HFF-Myc (cell line): ENCODE measurements at places on chromosomes 4 and X.

DNA sequence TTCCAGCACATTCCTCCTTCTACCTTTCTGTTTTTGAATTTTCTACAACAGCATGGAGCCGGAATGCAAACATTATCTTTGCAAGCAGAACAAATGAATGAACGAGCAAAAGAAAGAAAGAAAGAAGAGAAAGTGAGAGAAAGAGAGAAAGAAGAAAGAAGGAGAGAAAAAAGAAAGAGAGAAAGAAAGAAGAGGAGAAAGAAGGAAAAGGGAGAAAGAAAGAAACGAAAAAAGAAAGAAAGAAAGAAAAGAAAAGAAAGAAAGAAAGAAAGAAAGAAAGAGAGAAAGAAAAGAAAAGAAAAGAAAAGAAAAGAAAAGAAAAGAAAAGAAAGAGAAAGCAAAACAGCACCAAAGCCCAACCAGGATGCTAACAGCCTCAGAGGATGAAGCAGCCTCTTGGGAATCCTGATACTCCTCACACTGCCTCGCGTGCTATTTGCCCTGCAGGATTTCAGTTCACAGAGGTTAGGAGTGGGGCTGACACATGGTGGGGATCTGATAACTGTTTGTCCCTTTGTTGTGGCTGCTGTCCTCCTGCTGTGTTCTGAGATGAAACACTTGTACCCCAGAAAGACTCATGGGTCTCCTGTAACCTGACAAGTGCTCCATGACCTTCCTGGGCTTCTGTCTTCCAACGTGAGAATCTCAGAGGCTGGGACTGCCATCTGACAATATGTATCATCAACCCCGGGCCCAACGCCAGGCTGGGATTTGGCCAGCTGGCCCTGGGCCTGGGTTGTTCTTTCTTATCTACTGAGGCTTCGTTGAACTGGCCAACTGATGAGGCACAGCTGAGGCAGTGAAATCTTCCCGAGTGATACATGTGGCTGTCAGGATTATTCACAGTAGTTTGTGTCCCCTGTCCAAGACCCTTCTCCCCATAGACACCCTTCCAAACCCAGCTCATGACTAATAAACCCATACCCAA, 61.0 kb downstream of the SEPSECS start:
- DNase-seq = no peak

GRCh38 chr4:85968945-85969819, 390.7 kb downstream of the MAPK10 start:
- DNase-seq = peak; percentile 27

DNA sequence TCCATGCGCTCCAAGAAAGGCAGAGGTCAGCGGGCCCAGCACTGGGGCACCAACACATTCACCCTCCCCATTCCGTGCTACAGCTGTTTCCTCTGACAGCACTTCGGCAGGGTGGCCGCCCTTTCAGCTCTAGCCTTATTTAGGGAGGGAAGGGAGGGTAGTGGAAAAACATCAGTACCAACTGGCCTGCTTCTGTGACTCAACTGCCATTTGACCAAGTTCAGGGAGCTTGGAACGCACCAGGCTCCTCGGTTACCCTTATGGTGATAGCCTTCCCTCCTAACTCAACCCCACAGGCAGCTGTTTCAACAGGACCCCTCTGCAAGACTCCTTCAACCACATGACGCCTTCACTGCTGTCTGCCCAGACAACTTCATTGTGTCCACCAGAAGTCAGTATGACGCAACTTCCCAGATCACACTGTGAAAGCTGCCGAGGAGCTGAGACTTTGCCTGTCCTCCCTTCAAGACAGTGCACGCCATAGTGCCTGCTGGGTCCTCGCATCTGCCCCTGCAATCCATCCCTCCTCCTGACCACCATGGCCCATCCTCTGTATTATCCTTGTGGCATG, 132.2 kb downstream of the AFAP1 start:
- DNase-seq = no peak

DNA sequence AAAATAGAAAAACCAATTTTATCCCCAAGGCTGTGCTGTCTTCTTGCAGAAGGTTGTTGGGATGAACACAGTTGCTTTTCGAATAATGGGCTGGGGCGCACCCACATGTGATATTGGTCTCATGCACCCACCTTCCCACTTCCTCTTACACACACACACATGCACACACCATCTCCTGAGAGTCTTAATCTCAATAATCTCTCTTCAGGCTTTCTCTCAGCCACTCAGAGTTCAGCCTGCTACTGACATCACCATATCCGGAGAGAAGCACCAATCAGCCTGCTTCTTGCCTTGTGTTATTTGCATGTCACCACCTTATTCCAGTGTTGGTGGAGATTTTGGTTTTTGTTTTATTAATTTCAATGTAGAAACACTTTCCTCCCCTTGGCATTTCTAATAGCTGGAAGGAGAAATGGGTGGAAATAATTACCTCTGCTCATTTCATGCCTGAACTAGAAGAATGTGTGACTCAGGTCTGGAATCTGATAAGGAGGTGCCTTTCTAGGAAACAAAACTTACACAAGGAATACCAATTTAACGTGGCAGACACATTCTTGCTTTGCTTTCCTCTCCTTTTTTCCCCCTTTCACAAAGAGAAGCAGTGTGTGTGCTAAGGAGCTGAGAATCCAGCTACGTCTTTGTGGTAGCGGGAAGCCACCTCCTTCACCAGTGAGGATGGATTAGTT, 400.2 kb downstream of the MID1IP1 start:
- DNase-seq = no peak

GRCh38 chrX:150605603-150606002, 37.2 kb downstream of the MTM1 start:
- no peak for DNase-seq

DNA sequence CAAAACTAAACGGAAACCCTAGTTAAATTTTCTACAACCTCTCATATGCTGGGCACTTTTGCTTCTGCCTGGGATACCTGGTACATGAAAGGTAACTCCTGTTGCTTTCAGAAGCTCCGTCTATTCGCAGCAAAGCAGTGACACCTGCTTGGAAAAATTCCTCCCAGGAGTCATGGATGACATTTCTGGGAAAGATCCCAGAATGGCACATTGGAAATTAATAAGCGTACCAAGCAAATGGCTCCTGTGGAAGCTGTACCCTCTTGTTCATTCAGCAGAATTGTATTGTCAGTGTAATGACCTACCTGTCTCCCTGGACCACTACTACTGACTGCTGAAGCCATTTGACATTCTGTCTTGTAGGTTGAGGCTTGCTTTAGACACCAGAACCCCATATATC, 349.7 kb upstream of the NOCT start:
- no peak for DNase-seq

- no peak for DNase-seq
These were observed 645.1 kb downstream of the RAPGEF2 start for GRCh38 chr4:159747983-159748382.

DNA sequence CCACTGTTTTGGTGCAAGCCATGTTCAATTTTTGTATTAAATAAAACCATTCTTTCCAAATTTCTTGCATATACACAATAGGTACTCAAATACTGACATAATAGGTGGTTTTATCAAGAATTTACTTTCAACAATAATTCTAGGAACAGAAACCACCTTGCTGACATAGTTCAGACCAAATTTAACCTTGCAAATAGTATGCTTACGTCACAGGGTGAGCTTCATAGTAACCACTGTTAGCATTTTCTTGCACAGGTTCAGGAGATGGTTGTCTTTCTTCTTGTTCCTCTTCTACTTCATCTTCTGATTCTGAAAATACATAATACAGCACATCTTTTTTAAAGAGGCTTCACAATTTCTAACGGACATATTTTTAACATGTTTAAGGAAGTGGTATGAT, 17.6 kb downstream of the G3BP2 start:
- DNase-seq = no peak

DNA sequence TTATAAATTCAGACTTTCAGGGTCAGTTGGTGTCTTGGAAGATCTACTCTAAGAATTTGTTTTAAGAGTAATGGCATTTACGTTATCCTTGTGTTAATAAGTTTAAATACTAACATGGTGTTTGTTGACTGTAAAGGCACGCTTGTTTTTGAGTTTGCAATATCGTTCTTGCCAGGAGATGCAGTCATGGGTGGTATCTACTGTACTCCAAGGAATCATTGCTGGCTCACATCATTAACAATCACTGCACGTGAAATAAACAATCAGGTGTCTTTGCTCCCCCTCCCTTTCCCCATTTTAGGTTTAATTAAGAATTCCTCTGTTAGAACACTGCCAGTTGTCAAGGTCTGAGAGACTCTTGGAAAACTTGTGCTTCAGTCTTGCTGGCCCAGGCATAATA, 1.6 kb downstream of the HHIP start:
- no peak for DNase-seq

DNA sequence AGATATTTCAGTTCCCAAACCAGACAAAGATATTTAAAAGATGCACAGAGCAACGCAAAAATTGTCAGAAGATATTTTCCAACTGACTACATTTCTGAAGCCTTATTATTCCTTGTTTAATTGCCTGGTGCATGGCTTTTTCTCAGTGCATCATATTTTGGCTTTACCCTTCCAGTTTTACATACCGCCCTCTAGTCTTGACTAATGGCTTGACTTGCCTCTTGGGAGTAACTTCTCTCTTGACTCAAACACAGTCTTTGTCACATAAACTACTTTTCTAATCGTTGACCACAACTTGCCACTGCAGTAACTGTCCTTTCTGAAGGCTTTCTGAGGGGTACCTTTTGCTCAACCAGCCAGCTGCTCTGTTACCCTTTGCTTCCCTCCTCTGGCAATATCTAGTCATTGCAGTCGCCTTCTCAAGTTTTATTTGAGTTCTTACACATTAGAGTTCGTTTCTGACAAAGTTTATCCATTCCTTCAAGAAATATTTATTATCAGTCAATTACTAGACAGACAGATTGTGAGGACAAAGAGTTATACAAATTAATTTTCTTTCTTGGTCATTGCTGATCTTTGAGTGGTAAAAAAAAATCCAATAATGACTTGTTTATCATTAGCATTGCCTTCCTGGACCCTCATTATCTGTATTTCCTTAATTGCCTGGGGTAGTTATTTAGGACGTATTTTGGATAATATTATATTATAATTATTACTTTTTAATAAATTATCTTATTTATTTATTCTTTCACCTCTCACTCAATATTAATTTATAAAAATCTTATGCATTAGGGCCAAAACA, 506.9 kb upstream of the PCDH10 start:
- DNase-seq = no peak

DNA sequence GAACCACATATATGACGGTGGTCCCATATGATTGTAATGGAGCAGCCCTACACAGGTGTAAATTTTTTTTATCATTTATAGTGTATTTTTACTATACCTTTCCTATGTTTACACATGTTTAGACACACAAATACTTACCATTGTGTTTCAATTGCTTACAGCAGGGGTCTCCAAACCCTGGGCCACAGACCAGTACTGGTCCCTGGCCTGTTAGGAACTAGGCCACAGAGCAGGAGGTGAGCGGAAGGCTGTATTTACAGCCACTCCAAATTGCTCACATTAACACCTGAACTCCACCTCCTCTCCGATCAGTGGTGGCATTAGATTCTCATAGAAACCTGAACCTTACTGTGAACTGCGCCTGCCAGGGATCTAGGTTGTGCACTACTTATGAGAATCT, 201.8 kb upstream of the NDST4 start:
- no peak for DNase-seq

DNA sequence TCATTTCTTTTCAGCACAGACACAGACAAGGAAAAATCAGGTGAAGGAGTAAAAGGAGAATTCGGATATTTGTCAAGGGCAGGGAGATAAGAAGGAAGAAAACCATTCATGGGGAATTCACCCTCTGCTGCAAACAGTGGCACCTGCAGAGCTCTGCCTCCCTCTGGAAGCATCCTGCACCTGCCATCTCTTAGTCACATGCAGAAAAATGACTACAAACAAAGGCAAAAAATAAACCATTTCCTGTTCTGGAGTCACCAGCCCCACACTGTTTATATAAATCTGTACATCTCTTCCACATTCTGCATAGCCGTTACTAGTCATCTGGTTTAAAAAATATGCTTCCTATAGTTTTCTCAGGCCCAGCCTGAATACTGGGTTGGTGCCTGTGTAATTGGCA, 205.3 kb downstream of the ARAP2 start:
- no peak for DNase-seq

DNA sequence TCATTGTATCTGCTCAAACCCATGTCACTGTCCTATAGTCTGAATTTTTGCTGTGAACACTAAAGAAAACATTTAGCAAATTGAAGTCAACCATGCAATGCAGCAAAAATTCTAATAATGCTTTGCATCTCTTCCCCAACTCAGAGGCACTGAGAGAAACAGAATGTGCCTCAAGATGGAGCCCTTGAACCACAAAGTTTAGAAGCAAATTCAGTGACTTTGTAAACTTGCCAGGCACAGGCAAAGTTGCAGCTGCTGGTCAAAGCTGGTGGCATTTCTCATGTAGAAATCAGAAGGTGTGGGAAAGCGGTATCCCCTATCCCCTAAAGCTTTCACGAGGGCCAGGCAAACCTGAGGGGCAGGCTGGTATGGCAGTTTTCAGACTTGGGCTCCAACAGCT, 121.7 kb upstream of the DIPK2B start:
- peak; percentile 74 for DNase-seq

DNA sequence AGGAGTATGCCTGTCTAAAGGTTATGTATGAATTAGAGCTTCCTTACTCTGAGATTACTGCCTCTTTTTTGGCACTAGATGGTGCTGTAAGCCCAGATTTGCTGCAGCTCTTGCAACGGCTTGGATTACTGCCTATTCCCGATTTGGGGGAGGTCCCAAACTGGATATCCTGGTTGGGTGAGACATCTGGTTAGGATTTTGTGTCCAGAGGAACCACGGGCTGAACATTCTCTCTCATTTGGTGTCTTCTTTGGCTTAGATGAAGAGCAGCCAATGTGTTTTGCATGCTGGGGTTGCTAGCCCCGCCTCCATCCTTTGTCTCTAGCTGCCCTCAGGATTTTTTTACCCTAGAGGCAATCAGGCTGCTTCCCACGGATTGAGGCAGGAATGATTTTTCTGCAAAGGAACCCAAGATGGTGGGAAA, 31.9 kb downstream of the F8A1 start:
- DNase-seq = peak; percentile 75

DNA sequence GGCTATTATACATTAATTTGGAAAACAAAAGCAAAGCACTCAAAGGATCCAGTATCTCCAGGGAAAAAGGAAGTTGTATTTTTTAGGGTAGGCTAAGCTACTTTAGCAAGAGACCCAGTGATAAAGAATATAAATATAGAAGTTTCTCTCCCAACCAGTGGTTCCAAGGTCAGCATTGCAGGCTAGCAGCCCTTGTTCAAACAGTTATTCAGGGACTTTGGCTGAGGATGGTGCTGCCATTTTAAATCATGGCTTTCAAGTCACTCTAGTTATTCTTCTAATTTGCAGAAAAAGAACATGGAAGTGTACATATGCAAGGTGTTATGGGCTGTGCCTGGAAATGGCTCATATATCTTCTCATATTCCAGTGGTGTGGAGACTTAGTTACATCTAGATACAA, 9.3 kb downstream of the SCOC start:
- no peak for DNase-seq
